Femur (tissue), 1 donor: ENCODE measurements at places on chromosomes 4 and X.

- no peak for DNase-seq
These were observed 70.8 kb downstream of the ARX start for GRCh38 chrX:24945009-24945408.

- DNase-seq, result no peak
These were observed 67.1 kb upstream of the ZNF518B start for GRCh38 chr4:10524196-10524833.

DNA sequence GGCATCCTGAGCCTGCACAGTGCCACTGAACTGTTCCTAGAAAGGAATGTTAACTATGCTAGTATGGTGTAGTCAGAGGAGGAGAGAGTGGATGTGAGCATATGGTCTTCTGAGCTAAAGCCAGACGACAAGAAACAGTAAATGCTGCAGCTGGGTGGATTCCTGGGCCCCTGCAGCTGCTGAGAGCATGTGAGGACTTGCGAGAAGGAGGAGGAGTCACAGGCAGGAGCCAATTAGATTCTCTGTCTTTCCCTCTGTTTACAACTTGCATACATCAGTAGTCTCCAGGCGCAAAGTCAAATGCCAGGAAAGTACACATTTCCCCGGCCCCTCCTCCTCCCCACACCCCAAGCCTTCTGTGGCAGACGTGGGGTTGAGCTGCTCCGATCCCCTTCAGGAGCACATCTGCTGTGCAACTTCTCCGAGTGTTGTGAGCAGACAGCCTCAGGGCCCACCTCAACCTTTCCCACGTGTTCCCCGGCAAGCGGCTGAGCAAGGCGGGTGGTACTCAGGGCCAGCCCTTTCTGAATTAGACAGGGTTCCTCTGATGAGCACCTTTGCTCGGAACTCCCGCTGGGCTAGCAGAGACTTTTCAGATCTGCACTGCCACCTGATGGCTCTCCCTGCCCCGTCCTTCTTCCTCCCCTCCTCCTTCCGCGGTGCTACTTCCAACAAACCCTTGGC is 108.7 kb upstream of the ATP6AP2 start:
- peak; percentile 83 for DNase-seq

- DNase-seq, result no peak
These were observed 82.2 kb downstream of the PSAPL1 start for GRCh38 chr4:7352486-7352885.

GRCh38 chr4:124738994-124739393 is 26.5 kb upstream of the ANKRD50 start:
- DNase-seq, result no peak

DNA sequence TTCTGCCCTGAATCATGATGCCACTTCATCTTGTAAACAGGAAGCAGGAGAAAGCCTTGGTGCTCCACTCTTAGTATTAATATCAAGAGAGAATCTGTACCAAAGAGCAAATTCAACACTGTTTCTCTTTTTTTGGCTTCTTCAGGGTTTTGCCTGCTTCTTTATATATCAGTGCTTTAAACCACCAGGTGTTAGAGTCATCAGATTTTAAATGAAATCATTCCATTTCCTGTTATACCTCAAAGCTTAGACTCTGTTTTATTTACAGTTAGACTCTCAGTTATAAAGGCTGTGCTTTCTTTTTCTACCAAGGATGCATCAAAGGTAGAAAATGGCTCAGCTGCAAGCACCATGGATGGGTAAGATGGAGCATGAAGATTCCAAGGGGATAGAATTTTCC is 350.9 kb downstream of the CAMK2D start:
- no peak for DNase-seq

- DNase-seq, result no peak
These were observed 15.8 kb upstream of the SPANXC start for GRCh38 chrX:141258080-141258479.
